Activated gamma-delta T cell (primary cell): ENCODE measurements at places on chromosomes 2 and 18.

- DNase-seq, result no peak
These were observed 48.5 kb upstream of the LYPD6B start for GRCh38 chr2:148989882-148990493.

DNA sequence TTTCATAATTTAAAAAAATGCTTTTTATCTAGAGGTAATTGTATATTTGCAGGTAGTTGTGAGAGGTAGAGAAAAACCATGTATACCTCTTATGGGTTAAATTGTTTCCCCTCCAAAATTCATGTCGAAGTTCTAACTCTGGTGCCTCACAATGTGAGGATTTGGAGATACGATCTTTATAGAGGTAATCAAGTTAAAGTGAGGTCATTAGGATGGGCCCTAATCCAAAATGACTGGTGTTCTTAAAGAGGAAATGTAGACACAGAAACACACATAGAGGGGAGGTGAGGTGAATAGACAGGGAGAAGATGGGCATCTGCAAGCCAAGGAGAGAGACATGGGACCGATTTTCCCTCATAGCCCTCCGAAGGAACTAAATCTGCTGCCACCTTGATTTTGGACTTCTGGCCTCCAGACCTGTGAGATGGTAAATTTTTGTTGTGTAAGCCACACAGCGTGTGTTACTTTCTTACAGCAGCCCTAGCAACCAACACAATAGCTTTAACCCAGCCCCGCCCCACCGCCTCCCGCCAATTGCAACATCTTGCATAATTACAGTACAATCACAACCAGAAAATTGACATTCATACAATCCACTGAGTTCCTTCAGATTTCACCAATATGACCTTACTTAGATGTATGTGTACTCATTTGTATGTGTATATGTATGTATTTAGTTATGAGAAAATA, 208.9 kb downstream of the MIB1 start:
- DNase-seq, result no peak

GRCh38 chr2:219784178-219784577, 156.7 kb downstream of the SLC4A3 start:
- no peak for DNase-seq

DNA sequence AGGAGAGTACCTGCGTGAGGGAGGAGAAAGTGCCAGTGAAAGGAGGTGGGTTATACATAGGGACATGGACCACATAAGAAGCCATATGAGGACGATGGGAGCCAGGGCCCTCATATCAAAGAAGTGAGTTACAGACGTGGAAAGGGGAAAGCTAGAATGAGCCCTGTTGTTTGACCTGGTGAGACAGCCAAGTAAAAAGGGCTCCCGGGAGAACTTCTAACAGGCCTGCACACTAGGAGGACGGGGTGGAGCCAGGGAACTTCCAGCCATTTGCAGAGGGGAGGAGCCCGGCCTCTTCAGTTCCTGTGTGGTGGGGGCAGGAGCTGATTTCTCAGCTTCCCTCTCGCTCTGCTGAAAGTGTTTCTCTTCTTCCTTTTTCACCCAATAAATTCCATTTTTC, 84.1 kb upstream of the SLC66A3 start:
- no peak for DNase-seq

DNA sequence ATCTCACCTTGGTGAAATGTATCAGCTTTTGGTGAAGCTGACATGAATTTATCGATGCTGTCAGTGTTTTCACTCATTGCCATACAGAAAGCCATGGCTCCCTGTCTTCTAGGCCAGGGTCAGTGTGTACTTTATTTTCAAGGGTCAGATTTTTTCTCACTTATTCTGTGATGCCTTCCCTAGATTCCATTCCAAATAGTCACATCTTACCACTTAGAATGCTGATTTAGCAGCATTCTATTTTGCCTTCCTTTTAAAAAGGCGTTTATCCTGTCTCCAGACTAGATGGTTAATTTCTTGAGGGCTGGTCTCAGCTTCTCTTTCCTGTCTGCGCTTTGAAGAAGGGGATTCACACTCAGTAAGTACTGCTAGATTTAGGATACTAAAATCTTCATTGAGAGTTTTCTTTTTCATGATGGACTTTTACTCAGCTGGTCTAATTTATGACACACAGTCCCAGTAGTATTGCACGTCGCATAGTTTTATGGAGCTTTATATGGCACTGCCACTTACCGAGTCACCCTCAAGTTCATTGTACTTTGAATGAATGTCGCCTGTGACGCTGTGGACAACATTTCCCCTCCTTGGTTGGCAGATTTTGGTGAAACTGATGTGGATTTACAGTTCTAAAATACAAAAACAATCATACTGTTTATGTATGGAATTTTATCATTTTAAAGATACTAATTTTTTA, 194.0 kb downstream of the ZNF407 start:
- no peak for DNase-seq
